ENCODE measurements at places on chromosomes 7 and 10. TPM values are rescaled to one million over a fixed set of nuclear protein-coding genes. Genes with fewer than 3 reads are reported as not detected.
A peak's percentile ranks its signal among the peaks of the same experiment; 100 is the strongest.

- no peak for DNase-seq
Measured at GRCh38 chr10:73117976-73118743, 7.9 kb downstream of the NUDT13 start.

- DNase-seq = no peak
Measured at GRCh38 chr10:3800586-3800985, 15.6 kb upstream of the KLF6 start.

- no peak for DNase-seq
Measured at GRCh38 chr10:63631991-63632390, 110.8 kb downstream of the REEP3 start.

The DPP6 gene
- total RNA-seq = not detected

DNA sequence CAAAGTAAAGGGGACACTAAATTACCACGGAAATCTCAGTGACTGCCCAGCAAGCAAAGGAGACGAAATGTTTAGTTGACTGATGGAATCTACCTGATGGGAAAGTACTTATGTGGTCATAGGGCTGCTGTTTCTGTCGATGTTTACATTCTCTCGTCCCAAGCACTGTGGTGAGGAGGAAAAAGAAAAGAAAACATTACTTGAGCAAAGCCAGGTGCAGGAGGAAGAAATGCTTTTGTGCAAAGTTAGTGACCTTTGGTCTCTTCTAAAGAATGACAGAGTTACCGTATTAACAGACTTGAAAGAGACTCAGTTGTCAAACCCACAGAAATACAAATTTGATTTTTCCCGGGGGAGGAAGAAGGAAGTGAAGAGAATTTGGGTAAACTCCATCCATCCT lies 43.3 kb upstream of the FMC1 start:
- DNase-seq = no peak

- DNase-seq = no peak
Measured at GRCh38 chr7:32660936-32661335, 165.6 kb downstream of the AVL9 start.

DNA sequence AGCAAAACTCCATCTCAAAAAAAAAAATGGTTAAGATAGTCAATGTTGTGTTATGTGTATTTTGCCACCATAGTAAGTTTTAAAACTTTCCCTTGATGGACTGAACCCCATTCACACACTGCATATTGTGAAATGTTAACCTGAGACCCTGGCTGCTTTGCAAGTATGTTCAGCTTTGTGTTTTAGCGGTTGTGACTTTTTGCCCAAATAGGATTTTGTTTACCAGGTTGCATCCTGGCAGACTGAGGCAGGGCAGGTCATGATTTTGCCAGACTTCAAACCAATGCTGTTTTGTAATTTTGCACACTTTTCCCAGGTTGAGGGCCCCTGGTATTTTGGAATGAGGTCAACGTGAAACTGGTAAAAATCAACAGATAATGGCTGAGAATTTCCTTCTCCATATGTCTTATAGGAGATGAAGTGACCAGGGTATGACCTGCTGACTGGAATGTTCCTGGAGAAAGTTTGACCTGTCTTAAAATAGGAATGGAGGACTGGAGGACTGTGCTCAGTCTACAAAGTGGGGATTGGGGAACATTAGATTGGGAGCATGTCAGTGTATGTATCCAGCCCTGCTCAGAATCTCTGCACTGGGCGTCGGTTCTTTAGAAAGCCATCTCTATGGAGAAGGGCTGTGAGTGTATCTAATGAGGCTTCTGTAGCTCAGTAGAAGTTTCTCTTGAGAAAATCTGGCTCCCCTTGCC lies 76.2 kb downstream of the LRGUK start:
- DNase-seq = no peak

The NEUROD6 gene
- total RNA-seq = not detected

DNA sequence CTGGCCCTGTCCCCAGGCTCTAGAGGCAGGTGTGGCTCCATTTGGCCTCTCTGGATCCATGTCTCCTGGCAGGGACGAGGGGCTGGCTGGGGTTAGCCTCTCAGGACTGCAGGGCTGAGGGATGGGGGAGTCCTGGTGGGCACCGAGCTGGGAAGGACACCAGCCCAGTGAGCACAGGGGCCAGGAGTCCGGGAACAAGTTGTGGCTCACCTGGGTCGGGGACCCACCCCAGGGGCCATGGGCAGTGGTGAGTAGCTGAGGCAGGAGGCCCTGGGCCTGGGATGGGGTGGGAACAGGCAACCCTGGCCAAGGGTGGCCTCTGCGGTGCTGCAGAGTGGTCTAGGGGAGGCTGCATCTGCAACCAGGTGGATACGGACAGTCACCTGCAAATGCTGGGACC lies 24.1 kb downstream of the ANTXRL start:
- peak; percentile 38 for DNase-seq
